Naive thymus-derived CD4-positive, alpha-beta T cell (primary cell): ENCODE measurements at places on chromosomes 4 and X. TPM values are rescaled to one million over a fixed set of nuclear protein-coding genes. Genes with fewer than 3 reads are reported as not detected.
A peak's percentile ranks its signal among the peaks of the same experiment; 100 is the strongest.

- DNase-seq, result no peak
- H3K4me3 ChIP-seq, result peak overlapping the region; percentile 54
- H3K4me1 ChIP-seq, result peaks cover 17% of the 10 kb centered on the region
- no peaks in the 10 kb centered on the region for H3K36me3 ChIP-seq
- no peaks in the 10 kb centered on the region for H3K27me3 ChIP-seq
These were observed 63.0 kb downstream of the GPC3 start for GRCh38 chrX:133922390-133922771.

DNA sequence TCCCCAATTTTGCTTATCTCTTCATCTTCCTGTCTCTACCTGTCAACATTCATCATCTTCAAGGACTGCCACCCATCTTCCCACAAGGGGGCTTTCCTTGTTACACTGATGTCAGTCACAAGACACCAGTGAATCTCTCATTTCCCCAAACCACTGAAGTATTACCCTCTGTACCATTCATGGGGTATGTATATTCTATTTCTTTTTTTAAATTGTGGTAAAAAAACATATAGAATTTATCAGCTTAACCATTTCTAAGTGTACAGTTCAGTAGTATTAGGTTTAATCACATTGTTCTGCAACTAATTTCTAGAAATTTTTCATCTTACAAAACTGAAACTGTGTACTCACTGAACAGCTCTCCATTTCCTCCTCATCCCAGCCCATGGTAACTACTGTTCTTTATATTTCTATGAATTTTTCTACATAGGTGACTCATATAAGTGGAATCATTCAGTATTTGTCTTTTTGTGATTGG lies 98.6 kb downstream of the LARP7 start:
- H3K4me3 ChIP-seq, result no peak overlapping the region
- no peak overlapping the region for H3K27ac ChIP-seq
- H3K36me3 ChIP-seq, result no peaks in the 10 kb centered on the region

- H3K36me3 ChIP-seq, result no peaks in the 10 kb centered on the region
- no peaks in the 10 kb centered on the region for H3K27me3 ChIP-seq
- no peak overlapping the region for H3K27ac ChIP-seq
- no peak for DNase-seq
These were observed 398.6 kb upstream of the RASGEF1B start for GRCh38 chr4:81870275-81870674.

DNA sequence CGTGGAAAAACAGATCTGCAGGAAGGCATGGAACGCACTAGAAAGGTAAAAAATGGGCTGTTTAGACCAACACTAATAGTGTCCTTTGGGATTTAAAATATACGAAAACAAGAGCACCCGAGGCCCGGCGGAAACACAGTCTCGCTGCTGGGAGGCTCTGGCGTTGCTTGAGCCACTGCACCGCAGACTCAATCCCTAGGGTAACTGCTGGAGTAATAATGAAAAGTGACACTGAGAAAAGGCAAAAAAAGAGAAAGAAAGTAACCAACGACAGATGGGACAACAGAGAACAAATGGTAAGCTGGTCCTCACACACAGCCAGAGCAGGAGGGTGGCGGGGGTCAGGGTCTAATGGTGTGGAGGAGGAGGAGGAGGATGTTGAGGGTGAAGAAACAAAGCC lies 15.4 kb downstream of the IRAK1 start:
- DNase-seq, result no peak
- H3K27ac ChIP-seq, result no peak overlapping the region
- no peaks in the 10 kb centered on the region for H3K27me3 ChIP-seq
- H3K4me1 ChIP-seq, result no peaks in the 10 kb centered on the region

GRCh38 chr4:16860516-16860915 lies 37.9 kb downstream of the LDB2 start:
- DNase-seq, result no peak
- H3K27me3 ChIP-seq, result no peaks in the 10 kb centered on the region
- no peak overlapping the region for H3K4me3 ChIP-seq
- no peaks in the 10 kb centered on the region for H3K36me3 ChIP-seq
- no peaks in the 10 kb centered on the region for H3K4me1 ChIP-seq

- H3K36me3 ChIP-seq, result no peaks in the 10 kb centered on the region
- DNase-seq, result no peak
- no peaks in the 10 kb centered on the region for H3K4me1 ChIP-seq
- H3K4me3 ChIP-seq, result no peak overlapping the region
- no peak overlapping the region for H3K27ac ChIP-seq
These were observed 185.0 kb upstream of the GALNT7 start for GRCh38 chr4:172983631-172984030.

DNA sequence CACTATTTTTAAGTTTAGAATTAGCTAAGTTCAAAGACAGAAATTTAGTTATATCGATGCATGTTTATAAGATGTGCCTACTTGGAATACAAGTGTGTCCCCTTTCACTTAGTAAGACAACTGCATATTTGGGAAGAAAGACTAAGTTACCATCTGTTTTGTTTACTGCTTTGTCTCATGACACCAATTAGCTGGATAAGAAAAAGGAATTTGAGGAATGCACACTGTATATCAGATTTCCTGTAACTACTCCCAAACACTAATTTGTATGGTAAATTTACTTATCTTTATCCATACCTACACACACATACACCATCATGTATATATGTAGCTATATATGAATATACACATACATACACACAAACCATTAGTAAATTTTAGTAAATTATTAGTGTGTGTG lies 1442.8 kb upstream of the IGFBP7 start:
- no peak overlapping the region for H3K4me3 ChIP-seq
- H3K27ac ChIP-seq, result no peak overlapping the region
- no peaks in the 10 kb centered on the region for H3K4me1 ChIP-seq

- no peak overlapping the region for H3K4me3 ChIP-seq
- H3K27me3 ChIP-seq, result no peaks in the 10 kb centered on the region
- DNase-seq, result no peak
- no peaks in the 10 kb centered on the region for H3K4me1 ChIP-seq
- H3K27ac ChIP-seq, result no peak overlapping the region
- no peaks in the 10 kb centered on the region for H3K36me3 ChIP-seq
These were observed 761.5 kb downstream of the RAPGEF2 start for GRCh38 chr4:159864337-159864736.

GRCh38 chrX:23756165-23756564 lies 13.1 kb upstream of the ACOT9 start:
- no peak overlapping the region for H3K4me3 ChIP-seq
- no peaks in the 10 kb centered on the region for H3K27me3 ChIP-seq
- no peaks in the 10 kb centered on the region for H3K4me1 ChIP-seq
- no peaks in the 10 kb centered on the region for H3K36me3 ChIP-seq
- peak; percentile 43 for DNase-seq
- no peak overlapping the region for H3K27ac ChIP-seq

- no peak overlapping the region for H3K27ac ChIP-seq
- no peaks in the 10 kb centered on the region for H3K27me3 ChIP-seq
- H3K36me3 ChIP-seq, result no peaks in the 10 kb centered on the region
- no peak for DNase-seq
- no peaks in the 10 kb centered on the region for H3K4me1 ChIP-seq
These were observed 432.8 kb upstream of the LCORL start for GRCh38 chr4:18454349-18454748.

The STOX2 gene
- not detected for total RNA-seq

The THOC2 gene
- total RNA-seq, result 78.7 TPM

The CSN1S1 gene
- total RNA-seq, result not detected

The HOPX gene
- total RNA-seq, result 46.3 and 46.8 TPM in 2 replicates
